ENCODE measurements at places on chromosomes 4 and X.

- no peak overlapping the region for H3K4me3 ChIP-seq
- H3K4me1 ChIP-seq, result no peaks in the 10 kb centered on the region
- peaks cover 1% of the 10 kb centered on the region for H3K36me3 ChIP-seq
- DNase-seq, result no peak
Measured at GRCh38 chrX:103373581-103373980, 2.8 kb upstream of the BEX3 start.

DNA sequence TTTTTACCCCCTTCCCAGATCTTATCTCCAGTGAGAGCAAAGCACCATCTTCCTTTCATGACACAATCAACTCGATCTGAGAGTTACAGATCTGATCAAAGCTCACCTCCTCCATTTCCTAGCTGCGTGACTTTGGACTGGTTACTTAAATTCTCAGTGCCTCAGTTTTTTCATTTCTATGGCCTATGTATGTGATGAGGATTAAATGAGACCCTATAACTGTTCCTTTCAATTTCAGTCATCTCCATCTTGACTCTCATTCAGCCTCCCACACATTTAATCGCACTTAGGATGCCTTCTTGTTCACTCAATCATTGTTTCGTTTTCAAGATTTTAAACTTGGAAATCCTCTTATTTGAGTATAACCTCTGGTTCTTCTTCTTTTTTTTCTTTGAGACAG is 20.1 kb upstream of the CXCR3 start:
- no peak for DNase-seq
- H3K27ac ChIP-seq, result no peak overlapping the region
- H3K4me1 ChIP-seq, result no peaks in the 10 kb centered on the region
- no peak overlapping the region for H3K4me3 ChIP-seq
- no peaks in the 10 kb centered on the region for H3K36me3 ChIP-seq

GRCh38 chr4:11724731-11725130 is 296.0 kb upstream of the HS3ST1 start:
- DNase-seq, result no peak
- no peaks in the 10 kb centered on the region for H3K4me1 ChIP-seq
- no peak overlapping the region for H3K4me3 ChIP-seq
- no peak overlapping the region for H3K27ac ChIP-seq
- H3K27me3 ChIP-seq, result no peaks in the 10 kb centered on the region
- H3K36me3 ChIP-seq, result no peaks in the 10 kb centered on the region

- H3K27me3 ChIP-seq, result no peaks in the 10 kb centered on the region
- DNase-seq, result no peak
- no peaks in the 10 kb centered on the region for H3K4me1 ChIP-seq
- H3K4me3 ChIP-seq, result no peak overlapping the region
- no peaks in the 10 kb centered on the region for H3K36me3 ChIP-seq
Measured at GRCh38 chr4:154960476-154960875, 179.4 kb downstream of the RBM46 start.

- no peaks in the 10 kb centered on the region for H3K36me3 ChIP-seq
- H3K4me1 ChIP-seq, result no peaks in the 10 kb centered on the region
- DNase-seq, result no peak
- H3K27ac ChIP-seq, result no peak overlapping the region
- no peak overlapping the region for H3K4me3 ChIP-seq
- no peaks in the 10 kb centered on the region for H3K27me3 ChIP-seq
Measured at GRCh38 chrX:22397566-22397965, 124.9 kb downstream of the CBLL2 start.

GRCh38 chr4:156962528-156962974 is 9.0 kb downstream of the PDGFC start:
- no peaks in the 10 kb centered on the region for H3K27me3 ChIP-seq
- H3K4me1 ChIP-seq, result no peaks in the 10 kb centered on the region
- H3K27ac ChIP-seq, result no peak overlapping the region
- H3K36me3 ChIP-seq, result no peaks in the 10 kb centered on the region
- DNase-seq, result no peak

DNA sequence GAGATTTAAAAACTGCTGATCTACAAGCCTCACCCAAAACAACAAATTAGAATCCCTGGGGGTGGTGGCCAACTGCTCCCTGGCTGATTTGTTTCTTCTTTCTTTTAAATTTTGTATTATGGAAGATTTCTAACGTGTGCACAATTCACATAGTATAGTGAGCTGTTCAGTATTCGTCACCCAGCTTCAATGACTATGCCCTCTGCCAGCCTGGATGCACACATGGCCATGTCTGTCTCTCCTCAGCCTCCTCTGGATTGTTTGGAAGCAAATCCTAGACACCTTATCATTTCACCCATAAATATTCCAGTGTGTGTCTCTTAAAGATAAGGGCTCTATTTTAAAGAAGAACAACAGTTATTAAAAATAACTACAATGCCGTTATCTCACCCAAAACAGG is 61.9 kb downstream of the PDGFRA start:
- DNase-seq, result no peak
- H3K4me1 ChIP-seq, result no peaks in the 10 kb centered on the region
- no peaks in the 10 kb centered on the region for H3K27me3 ChIP-seq

DNA sequence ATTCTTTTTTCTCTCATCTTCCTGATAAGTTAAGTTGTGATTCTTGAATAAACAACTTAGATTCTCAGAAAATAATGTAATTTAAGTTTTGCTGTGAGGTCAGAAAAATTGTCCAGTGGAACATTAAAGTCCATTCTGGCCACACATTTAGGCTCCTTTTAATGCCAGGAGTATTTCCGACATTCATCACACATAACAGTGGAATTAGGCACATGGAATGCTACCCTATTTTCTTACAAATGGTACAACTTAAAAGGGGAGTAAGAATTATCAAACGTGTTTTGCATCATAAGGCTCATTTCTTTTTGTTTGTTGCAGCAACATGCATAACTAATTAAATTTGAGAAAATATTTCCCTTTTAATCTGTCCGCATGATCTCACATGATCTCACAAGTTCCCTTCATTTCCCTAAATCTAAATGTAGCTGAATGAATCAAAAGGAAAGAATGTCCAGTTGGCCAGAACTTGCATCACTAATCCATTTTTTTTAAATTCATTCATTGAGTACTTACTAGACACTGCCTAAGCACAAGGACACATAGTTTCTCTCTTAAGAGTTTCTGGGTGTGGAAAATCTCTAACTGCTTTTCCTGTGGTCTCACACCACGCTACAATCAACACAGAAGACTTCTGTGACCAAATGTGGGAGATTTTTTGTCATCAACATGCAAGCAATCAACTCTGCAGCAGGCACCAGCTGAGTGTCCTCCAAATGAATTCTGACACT is 22.0 kb downstream of the SPARCL1 start:
- no peaks in the 10 kb centered on the region for H3K36me3 ChIP-seq
- H3K4me3 ChIP-seq, result no peak overlapping the region
- no peaks in the 10 kb centered on the region for H3K27me3 ChIP-seq
- H3K4me1 ChIP-seq, result no peaks in the 10 kb centered on the region

- H3K36me3 ChIP-seq, result no peaks in the 10 kb centered on the region
- H3K4me3 ChIP-seq, result no peak overlapping the region
- H3K27ac ChIP-seq, result no peak overlapping the region
- no peaks in the 10 kb centered on the region for H3K27me3 ChIP-seq
Measured at GRCh38 chr4:69910016-69910782, 20.7 kb upstream of the CSN1S1 start.

GRCh38 chr4:139833151-139833910 is 167.7 kb downstream of the MGST2 start:
- no peak overlapping the region for H3K4me3 ChIP-seq
- DNase-seq, result no peak
- H3K27ac ChIP-seq, result no peak overlapping the region

GRCh38 chrX:10749113-10749512 is 128.7 kb upstream of the MID1 start:
- no peaks in the 10 kb centered on the region for H3K4me1 ChIP-seq
- H3K4me3 ChIP-seq, result no peak overlapping the region
- no peaks in the 10 kb centered on the region for H3K36me3 ChIP-seq
- H3K27ac ChIP-seq, result no peak overlapping the region

Data from mesendoderm (in vitro differentiated cells).